Substantia nigra (tissue), 51 donors: ENCODE measurements at places on chromosomes 1 and 21.

GRCh38 chr1:244768804-244769203 is 66.7 kb upstream of the COX20 start:
- DNase-seq, result no peak

- no peak for DNase-seq
These were observed 8.6 kb downstream of the WNT9A start for GRCh38 chr1:227938911-227939790.

DNA sequence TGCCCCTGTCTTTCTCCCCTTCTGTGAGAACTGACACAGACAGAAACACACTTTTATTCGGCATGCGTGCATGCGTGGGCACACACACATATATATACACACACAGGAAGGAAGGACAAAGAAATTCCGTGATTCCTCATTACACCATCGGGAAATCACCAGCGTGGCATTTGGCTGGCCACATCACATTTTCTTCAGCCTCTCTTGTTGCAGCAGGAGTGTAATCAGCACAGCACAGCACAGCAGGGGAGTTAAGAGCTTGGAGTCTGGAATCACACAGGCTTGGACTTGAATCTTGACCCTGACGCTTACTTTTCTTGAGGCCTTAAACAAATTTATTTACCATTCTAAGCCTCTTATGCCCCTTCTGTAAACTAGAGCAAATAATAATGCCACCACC is 45.3 kb upstream of the EPHA8 start:
- no peak for DNase-seq

DNA sequence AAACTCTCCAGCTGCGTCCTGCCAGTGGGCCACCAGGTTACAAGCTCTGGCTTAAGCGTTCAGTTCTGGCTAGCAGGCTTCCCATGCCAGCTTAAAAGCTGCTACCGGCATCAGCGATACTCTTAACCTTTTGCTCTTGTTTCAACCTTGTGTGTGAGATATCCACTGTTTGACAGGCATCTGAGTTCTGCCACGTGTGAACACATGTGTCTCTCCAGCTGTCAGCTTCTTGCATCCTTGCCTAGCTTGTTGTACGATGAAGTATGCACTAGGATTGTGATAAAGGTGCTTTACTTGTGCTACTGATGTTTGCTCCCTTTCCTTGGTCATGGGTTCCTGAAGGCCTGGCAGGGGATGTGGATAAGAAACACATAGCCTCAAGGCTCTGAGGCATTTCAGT is 201.6 kb downstream of the PRDM2 start:
- DNase-seq, result no peak

GRCh38 chr1:34827341-34827941 is 32.1 kb downstream of the SMIM12 start:
- DNase-seq, result no peak

DNA sequence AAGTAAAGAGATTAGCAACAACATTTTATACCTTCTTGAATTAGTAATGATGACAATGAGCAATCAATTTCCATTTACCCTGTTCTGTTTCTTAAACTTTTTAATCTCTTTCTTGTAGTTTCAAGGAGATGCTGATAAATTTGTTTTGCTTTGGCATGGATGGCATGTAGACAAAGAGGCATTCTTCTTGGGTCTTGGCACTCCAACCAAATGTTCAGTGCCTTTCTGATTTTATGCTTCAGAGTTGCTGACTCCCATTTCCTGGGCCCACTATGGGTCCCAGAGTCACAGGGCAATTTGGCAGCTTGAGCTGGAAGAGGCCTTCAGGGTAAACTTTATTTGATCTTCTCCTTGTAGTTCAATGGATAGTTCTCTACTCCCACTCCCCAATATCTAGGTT is 42.1 kb upstream of the OSBPL9 start:
- DNase-seq, result peak; percentile 20

- DNase-seq, result no peak
These were observed 43.9 kb upstream of the COL6A2 start for GRCh38 chr21:46054031-46054430.

GRCh38 chr21:44994047-44994694 is 54.3 kb downstream of the SLX9 start:
- DNase-seq, result no peak

DNA sequence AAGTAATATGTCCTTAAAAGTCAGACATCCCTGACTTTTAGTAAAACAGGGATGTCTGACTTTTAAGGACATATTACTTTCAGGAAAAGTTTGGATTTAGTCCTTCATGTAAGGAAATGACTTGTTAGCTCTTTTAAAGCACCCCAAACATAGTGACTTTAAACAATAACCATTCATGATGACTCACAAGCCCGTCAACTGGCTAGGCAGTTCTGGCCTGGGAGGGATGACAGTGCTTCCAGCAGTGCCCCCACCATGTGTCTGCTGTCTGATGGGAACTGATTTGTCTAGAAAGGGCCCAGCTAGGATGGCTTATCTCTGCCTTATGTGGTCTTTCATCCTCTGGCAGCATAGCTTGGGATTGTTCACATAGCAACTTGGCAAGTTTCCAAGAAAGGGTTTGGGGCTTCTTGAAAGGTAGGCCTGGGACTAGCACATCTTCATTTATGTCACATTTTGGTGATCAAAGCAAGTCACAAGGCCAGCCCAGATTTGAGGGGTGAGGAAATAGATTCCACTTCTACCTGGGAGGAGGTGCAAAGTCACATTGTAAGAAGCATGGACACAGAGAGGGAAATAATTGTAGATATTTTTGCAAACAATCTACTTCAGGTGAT is 143.5 kb downstream of the C1orf94 start:
- DNase-seq, result no peak

DNA sequence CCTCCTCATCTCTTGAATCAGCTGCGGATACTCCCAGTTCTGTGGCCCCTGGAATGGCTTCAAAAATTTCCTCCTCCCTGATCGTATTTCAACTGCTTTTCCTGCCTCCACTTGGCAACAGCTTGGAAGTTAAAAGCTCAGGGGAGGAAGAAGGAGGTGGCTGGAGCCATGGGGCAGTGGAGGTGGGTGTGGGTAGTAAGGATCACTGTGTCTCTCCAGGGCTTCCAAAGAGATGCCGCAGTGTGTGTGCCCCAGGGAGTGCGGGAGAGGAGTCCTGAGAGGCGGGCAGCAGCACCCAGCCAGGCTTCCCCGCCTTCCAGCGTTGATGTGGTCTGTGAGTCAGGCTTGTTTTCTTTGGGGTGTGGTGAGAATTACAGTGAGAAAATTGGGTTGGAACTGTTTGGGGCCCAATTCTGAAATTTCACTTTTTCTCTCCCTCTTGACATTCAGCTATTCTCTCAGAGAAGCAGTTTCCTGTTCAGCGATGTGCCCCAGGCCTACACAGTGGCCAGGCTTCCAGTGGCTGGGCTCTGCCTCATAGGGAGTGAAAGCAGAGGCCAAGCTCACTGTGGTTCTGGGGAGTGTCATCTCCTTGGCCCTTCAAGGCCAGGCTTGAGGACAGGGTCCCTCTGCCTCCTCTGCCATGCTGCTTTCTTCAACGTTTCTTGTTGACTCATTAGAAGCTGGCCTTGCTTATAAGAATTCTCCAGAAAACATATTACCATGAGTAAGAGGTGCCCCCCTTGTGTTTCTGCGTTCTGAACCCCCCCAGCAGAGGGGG is 69.0 kb downstream of the PGM1 start:
- no peak for DNase-seq

- no peak for DNase-seq
These were observed 1.6 kb downstream of the CRABP2 start for GRCh38 chr1:156703741-156704140.

DNA sequence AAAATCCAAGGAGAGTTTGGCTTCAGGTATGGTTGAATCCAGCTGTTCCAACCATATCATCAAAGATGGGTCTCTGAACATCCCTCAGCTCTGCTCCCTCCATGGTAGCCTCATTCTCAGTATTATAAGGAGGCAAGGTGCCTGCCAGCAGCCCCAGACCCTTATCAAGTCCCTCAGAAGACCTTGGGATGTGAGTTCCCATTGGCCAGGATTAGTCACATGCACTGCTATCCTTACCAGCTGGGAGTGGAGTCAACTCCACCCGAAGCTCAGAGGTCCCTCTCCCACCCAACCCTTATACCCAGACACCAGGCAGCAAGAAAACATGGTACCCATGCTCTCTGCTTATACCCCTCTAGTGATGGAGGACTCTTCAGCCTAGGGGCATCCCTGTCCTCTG is 153.7 kb upstream of the ZBTB40 start:
- no peak for DNase-seq
